ENCODE measurements at places on chromosomes 3 and 15.
A peak's percentile ranks its signal among the peaks of the same experiment; 100 is the strongest.

GRCh38 chr3:113285741-113286140 lies 74.4 kb downstream of the BOC start:
- DNase-seq: no peak

- DNase-seq: peak; percentile 55
Observed at GRCh38 chr3:114418724-114419543, 125.1 kb downstream of the TIGIT start.

- no peak for DNase-seq
Observed at GRCh38 chr15:74620636-74621545, 5.3 kb downstream of the CLK3 start.

GRCh38 chr15:70955151-70955550 lies 62.5 kb downstream of the LRRC49 start:
- no peak for DNase-seq

GRCh38 chr15:79028411-79028964 lies 62.1 kb downstream of the RASGRF1 start:
- DNase-seq: no peak

DNA sequence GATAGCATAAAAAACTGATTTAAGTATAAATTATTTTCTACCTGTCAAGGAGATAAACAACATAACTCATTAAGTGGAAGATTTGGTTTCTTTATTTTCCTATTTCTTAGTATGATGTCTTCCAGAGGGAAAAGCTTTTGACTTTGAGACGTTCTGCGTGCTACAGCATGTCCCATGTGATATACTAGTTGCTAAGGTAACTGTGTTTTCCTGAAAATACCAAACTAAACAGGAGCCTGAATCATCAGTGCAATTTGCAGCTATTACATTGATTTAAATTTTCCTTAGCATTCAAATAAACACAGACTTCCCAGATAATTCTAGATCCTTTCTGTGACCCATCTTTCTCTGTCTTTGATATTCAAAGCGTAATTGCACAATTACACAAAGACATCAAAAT lies 117.7 kb upstream of the P2RY1 start:
- no peak for DNase-seq

DNA sequence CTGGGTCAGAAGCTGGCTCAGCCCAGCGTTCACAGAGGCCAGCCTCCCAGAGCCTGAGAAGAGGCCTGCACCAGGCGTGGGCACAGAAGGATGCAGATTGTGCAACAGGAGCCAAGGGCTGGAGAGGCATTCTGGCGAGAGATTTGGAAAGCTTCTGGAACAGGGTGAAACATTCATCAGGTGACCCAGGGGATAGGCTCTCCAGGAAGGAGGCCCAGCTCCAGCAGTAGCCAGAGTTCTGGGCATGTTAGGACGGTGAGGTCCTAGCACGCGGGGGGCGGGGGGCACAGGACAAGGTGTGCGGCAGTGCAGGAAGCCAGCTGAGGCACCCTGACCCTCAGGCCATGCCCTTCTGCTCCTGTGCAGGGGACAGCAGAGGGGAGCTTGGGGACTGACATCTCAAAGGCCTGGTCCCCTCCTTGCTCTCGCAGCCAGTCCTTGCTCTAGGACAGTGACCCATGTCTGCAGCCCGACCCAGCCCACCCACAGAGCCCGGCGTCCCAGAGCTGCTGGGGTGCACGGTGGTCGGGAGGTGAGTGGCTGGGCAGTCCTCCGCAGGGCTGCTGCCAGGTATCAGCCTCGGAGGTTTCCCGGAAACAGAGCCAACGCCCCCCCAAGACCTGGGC lies 111.7 kb upstream of the KLF13 start:
- DNase-seq: no peak

GRCh38 chr3:38133209-38133556 lies 3.7 kb downstream of the ACAA1 start:
- no peak for DNase-seq

DNA sequence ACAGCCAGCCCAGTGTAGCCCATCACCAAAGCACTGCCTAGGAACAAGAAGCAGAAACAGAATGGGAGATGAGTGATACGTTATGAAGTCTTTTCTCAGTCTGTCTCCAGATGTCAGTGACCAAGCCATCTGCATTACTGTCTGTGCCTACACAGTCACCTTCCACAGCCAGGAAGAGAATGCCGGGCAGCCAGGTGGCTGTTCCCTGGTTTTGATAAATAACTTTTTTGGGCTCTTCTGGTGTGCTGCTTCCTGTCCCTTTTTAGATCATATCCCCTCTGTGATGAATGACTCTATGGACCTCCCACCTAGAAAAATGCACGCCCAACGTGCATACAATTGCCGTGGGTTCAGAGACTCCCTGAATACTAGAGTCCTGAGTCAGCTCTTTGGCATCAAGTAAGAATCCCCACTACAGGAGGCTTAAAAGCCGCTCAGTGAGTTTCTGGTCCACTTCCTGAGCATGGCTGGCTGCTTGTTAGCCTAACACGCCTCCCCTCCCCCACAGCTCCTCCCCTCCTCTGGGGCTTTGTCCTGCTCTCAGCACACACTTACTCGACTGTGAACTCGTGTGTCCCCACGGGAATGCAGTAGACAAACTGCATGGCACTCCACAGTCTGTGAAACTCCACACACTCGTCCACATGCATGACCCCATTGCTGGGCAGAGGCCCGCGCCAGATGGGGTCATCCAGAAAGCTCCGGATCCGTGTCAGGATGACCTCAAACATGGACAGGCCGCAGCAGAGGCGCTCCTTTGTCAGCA lies 34.7 kb downstream of the NIPA2 start:
- no peak for DNase-seq

GRCh38 chr15:52093539-52094510 lies 18.8 kb downstream of the BCL2L10 start:
- DNase-seq: peak; percentile 24

GRCh38 chr3:66083784-66084213 lies 45.1 kb upstream of the MAGI1 start:
- DNase-seq: no peak

- no peak for DNase-seq
Observed at GRCh38 chr3:179079537-179079936, 7.9 kb upstream of the ZMAT3 start.

GRCh38 chr3:189429019-189429418 lies 202.2 kb upstream of the TP63 start:
- DNase-seq: no peak

- DNase-seq: no peak
Observed at GRCh38 chr3:160287666-160288065, 62.4 kb downstream of the C3orf80 start.

DNA sequence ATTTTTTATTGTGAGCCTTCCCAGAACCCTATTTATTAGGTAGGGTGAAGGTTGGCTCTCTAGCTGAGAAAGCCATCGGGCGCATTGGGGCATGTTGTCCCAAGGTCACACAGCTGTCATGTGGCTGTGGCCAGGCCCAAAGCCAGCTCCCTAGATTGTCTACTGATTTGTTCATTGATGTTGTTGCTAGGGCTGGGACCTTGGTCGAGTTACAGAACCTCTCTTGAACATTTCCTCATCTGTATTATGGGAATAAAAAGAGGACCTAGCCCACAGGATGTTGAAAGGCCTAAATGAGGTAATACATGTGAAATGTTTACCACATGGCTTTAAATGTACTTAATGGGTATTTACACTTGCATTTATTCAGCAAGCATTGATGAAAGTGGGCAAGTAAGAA lies 252.5 kb downstream of the SUCLG2 start:
- no peak for DNase-seq

DNA sequence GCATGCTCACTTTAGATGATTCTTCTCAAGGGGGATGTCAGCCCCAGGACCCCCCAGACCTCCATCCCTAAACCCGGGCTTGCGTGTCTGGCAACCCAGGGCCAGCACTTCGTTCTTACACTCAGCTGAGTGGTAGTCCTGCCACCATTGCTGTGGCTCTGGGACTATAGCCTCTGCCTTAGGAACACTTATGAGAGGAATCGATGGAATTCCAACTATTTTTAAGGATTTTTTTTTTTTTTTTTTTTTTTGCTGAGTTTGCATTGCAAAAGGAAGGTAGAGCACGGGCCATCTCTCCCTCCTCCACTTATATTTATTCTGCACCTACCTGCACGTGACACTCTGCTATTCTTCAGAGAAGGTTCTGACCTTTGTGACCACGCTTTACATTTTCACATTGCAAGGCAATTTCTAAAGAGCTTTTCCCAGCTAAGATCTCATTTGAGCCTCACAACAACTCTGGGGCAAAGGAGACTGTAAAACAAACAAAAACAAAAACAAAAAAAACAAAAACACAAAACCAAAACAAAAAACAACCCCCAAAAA lies 113.9 kb downstream of the LPP start:
- DNase-seq: no peak

- DNase-seq: no peak
Observed at GRCh38 chr3:44970926-44971490, 5.0 kb downstream of the ZDHHC3 start.

- no peak for DNase-seq
Observed at GRCh38 chr3:140428380-140428779, 249.5 kb upstream of the TRIM42 start.

- DNase-seq: no peak
Observed at GRCh38 chr3:128182656-128183055, 29.4 kb downstream of the EEFSEC start.

- no peak for DNase-seq
Observed at GRCh38 chr3:23324745-23325144, 121.6 kb downstream of the UBE2E2 start.

DNA sequence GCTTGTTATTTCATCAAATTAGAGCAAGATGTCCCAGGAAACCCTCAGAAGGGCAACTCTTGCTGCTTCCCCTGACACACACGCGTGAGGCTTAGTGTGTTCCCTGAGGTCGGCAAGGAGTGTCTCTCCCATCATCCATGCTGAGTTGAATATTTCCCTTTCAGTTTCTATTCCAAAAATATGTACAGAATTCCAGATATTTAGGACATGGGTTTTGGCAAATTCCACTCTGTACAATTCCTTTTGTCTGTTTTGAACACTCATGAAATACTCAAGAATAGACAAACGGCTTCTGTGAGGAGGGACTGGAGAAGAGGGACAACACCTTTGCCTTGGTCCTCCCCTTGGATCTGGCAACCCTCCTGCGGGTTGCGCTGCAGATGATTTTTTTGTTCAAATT lies 138.0 kb downstream of the DUT start:
- DNase-seq: no peak

DNA sequence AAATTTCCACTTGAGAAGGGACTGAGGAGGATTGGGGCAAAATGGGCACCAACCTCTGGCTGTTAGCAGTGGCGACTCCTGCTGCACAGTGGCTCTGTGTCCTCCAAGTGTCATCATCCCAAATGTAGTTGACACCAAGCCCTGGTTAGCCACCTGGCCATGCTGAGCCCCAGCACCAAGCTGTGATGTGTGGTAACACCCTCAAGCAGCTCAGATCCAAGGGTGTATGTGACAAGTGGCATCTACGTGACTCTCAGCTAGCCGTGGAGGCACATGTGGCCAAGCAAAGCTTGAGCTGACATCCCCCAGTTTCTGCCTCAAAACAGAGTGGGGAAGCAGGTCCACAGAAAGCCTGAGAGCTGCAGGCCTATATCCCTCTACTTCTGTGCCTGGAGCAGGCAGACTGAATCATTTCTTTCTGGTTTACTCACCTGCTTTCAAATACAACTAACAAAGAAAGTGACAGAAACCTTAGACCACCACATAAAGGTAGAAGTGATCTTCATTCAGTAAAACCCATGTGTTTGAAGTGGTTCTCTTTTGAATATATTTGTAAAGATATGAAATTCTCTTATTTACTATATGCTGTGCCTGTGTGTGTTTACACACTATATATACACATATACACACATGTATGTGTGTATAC lies 40.0 kb downstream of the FOXP1 start:
- DNase-seq: no peak

DNA sequence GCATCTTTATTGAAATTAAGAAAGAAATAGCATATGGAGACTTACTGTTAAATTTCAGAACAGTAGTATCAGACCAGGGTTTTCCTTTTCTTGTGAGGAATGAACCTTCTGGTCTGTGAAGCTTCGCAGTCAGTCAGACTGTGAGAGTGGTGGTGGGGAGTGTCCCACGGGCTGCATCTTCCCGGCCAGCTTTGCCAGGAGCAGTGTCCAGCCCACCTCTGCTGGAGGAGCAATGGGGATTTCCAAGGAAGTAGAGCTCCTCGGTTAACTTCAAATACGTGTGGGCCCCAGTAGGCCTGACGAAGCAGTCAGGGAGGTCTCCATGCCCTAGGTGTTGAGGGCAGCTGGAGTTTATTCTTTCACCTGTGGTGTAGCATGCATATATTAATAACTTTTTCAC lies 40.9 kb upstream of the FBXL22 start:
- DNase-seq: no peak

DNA sequence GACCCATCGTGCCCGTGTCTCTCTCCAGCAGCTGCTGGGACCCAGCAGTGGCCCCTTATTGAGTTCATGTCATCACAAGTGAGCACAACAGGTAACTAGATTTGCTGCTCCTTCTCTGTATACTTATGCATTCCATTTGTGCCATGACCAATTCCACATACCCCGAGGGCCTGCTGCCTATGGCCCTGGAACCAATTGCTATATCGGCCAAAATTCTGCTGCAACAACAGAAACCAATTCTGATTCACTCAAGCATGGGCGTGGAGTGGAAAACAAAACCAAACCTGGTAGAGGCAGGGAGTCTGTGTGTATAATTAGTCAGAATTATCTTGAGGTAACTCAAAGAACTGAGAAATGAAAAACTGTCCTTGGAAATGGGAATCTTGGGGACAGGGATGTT lies 516.6 kb downstream of the EPHB1 start:
- DNase-seq: no peak

DNA sequence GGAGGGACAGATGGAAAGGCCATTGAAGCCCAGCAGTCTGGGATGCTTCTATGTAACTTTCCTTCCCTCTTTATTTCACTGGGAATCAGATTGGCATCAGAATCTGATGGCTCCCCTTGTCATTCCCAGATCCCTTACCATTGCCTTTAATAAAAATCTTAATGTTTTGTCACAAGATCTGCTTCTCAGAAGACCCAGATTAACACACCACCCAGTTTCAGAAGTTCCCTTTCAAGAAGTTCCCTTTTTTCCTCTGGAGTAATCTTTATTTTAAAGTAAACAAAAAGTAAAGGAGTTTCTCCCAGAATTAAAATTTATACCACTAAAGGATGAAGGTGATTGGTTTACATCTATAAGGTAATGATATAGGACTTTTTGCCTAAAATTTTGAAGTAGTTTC lies 76.4 kb downstream of the UBR1 start:
- DNase-seq: no peak

- DNase-seq: no peak
Observed at GRCh38 chr3:7934362-7934761, 567.3 kb upstream of the LMCD1 start.

DNA sequence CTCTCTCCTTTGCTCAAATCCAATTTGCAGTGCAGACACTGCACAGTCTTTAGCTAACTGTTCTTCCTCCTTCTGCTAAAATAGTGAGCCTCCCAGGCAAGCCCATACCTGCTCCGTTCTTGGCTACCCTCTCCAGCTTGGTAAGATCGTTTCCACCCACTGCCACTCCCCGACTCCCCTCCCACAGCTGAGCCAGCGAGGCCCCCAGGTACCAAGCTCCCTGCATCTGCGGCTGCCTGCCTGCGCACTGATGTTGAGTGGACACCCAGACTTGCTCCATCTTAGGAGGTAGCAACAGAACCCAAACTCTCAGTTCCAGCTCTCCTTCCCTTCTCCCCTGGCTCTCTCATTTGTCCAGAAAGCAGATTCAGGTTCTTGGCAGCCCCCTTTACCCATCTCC lies 7.9 kb upstream of the TNK2 start:
- DNase-seq: no peak

All from NCI-H524 treated with DMSO at 0.1 percent for 48 hours (cell line).